H9 (cell line): ENCODE measurements at places on chromosomes 12 and 14.
A peak's percentile ranks its signal among the peaks of the same experiment; 100 is the strongest.

DNA sequence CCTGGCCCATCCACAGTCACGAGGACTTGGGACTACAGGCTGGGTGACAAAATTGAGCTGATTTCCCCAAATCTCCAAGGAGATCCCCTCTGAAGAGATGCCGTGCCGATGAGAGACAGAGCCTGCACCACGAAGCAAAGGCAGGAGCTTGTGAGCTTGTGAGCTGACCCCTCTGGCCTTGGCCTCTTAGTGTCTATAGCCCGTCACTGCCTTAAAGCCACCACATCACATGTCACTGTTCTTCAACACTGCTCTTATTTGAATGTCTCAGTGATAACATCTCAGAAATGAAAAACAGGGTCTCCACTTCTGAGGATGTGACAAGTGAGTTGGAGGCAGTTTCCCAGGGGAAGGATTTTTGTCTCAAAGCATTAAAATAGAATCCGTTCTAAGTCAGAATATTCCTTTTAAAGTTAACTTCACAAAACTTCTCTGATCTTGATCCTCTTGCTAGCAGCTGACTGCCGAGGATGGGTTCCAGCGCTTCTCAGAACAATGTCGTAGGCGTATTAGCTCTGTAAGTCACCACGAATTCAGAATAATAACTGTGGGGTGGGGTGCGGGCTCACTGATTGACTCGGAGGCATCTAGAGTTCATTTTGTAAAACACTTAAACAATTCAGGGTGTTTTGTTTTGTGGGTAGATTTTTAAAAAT is 37.5 kb downstream of the CHST11 start:
- DNase-seq = no peak

DNA sequence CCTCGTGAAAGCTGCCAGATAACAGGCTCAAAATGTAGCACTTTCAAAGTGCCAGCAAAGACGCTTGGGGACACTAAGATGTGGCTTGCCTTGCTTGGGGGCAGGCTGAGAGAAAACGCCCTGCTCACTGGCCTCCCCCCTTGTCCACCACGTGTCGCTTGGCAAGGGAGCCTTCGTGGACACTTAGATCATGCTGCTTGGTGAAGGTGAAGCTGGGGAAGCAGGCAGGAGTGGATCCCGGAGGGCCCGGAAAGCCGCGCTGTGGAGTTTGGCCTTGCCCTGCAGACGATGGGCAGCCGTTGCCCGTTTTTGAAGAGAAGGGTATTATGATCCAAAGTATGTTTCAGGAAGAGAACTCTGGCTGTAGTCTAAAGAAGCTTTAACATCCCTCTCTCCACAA is 53.4 kb upstream of the BDKRB2 start:
- peak; percentile 18 for DNase-seq

GRCh38 chr14:35174342-35174741 is 52.0 kb downstream of the PRORP start:
- no peak for DNase-seq

- DNase-seq = no peak
Observed at GRCh38 chr12:113645183-113645582, 173.5 kb upstream of the LHX5 start.

DNA sequence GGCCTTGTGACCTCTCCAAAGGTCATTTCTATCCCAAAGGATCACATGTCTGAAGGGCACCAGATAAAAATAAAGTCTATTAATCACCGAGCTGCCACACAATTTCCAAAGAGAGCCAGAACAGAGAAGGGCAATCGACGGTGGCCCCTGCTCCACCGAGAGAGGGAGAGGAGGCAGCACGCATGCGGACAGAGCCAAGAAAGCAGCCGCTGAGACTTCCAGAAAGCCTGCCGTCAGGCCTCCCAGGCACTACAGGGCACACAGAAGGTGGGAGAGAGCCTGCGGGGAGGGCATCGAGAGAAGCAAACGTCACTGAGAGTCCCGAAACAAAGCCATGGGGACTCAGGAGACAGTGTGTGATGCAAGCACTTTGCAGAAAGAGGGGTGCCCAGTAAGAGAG is 182.0 kb downstream of the DPF3 start:
- no peak for DNase-seq

- no peak for DNase-seq
Observed at GRCh38 chr12:125128439-125129178, 63.4 kb downstream of the AACS start.

GRCh38 chr12:12817616-12818015 is 4.5 kb downstream of the DDX47 start:
- DNase-seq = no peak

DNA sequence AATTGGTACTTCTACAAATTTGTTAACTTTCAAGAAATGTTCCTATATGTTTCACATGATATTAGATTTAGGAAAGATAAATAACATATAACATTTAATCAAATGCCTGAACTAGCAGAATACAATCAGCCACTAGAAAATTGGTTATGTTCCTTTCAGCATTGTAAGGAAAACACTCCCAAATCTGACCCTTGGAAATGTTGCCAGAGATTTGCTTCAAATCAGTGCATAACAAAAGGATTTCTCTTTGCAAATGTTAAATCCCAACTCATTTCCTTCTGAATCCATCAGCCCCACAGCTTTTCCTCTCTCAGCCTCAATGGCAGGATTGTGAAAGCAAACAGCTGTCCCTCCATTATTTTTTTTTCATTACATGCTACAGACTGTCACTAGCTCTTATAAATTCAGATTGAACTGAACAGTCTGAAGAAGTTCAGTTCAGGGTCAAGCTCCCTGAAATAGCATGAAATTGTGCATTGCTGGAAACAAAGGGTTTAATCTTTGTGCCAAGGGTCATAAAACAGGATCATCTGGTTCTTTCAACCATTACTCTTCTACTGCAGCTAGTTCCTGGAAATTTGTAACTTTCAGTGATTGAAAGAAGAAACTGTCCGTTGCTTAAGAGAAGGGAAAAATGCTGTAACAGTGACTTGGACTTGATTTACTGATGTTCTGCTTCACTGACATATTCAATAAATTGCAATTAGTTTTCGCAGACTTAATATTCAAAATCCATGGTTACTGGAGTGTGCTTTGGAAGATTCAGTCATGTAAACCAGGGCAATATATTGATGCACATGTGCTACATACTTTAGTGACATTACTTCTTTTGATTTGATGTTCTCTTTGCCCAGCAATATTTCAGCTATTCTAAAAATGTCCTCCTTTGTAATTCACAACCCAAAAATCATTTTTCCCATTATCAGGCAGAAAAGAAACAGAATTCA is 246.4 kb downstream of the RPL10L start:
- DNase-seq = no peak

GRCh38 chr12:124720004-124720680 is 143.5 kb downstream of the SCARB1 start:
- no peak for DNase-seq

- DNase-seq = peak; percentile 29
Observed at GRCh38 chr12:4443616-4444015, 2.0 kb downstream of the FGF6 start.

DNA sequence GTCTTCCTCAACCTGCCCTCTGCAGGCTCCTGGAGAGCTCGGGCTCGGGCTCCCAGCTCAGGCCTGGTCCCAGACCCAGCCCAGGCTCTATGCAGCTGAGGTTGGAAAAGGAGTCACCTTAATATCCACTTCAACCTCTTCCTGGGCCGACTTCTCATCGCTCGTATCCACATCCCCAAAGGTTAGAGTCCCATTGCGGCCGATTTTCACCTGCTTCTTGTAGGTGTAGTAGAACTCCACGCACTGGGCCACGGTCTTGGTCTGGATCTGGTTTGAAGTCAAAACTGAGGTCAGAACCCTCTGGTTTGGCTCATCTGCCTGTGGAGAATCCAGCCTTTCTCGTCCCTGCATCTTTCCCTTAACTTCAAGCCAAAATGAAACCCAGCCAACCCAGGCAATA is 8.4 kb upstream of the PNMA1 start:
- no peak for DNase-seq

GRCh38 chr12:52005903-52006703 is 643 bp upstream of the TAMALIN start:
- peak; percentile 72 for DNase-seq

- peak; percentile 55 for DNase-seq
Observed at GRCh38 chr12:5587711-5588121, 155.8 kb downstream of the NTF3 start.

GRCh38 chr12:101714877-101715444 is 17.5 kb downstream of the CHPT1 start:
- no peak for DNase-seq

DNA sequence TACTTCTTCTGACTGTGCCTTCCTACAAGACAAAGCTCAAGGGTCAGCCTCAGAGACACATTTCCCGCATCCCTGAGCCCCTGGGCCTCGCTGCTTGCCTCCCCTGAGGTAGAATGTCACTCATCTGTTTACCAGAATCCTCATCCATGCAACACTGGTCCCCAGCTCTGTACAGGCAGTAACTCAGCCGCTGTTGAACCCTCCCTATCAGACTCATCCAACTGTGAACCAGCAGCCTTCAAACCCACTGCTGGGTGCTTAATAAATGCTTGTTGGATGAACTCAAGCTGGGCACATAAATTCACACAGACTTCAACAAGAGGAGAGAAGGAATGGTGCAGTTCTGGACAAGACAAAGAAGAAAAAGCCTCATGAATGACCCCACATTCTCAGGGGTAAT is 6.1 kb downstream of the NT5DC3 start:
- no peak for DNase-seq

DNA sequence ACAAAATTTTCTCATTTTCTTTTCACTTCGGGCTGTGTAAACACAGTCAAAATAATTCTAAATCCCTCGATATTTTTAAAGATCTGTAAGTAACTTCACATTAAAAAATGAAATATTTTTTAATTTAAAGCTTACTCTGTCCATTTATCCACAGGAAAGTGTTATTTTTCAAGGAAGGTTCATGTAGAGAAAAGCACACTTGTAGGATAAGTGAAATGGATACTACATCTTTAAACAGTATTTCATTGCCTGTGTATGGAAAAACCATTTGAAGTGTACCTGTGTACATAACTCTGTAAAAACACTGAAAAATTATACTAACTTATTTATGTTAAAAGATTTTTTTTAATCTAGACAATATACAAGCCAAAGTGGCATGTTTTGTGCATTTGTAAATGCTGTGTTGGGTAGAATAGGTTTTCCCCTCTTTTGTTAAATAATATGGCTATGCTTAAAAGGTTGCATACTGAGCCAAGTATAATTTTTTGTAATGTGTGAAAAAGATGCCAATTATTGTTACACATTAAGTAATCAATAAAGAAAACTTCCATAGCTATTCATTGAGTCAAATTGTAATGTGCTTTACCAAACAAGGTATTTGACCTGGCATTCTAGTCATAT is 4.8 kb downstream of the CDKN1B start:
- DNase-seq = no peak
